Activated CD4-positive, alpha-beta T cell treated with anti-CD3 and anti-CD28 coated beads, Interleukin-2, amount 10 ng/mL, durations not matched to agents 7 days and 5 days (primary cell): ENCODE measurements at places on chromosomes 5 and 9. TPM values are rescaled to one million over a fixed set of nuclear protein-coding genes. Genes with fewer than 3 reads are reported as not detected.

Gene PCDHB3
- total RNA-seq = not detected

Gene TMEM203
- 28.5 TPM for total RNA-seq

Gene AGXT2
- not detected for total RNA-seq

DNA sequence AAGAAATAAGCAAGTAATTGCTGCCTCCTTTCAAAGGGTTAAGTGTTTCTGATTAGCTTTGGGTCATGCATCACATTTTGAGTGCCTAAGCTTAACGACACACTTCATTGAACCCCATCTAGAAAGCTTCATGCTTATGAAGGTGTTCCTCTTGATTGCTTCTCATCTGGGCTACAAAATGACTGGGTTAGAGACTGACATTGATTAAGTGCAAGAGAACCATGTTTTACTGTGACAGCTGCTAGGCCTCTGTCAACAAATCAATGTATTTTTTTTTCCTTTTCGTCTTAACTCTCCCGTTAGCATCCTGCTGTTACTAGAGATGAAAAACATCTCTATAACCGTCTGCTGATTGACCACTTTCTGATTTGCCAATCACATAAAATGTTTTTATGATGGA, 725.0 kb downstream of the TLE1 start:
- no peak overlapping the region for H3K27ac ChIP-seq
- no peaks in the 10 kb centered on the region for H3K36me3 ChIP-seq
- H3K4me1 ChIP-seq = no peaks in the 10 kb centered on the region
- DNase-seq = no peak
- no peak overlapping the region for H3K4me3 ChIP-seq
- H3K27me3 ChIP-seq = no peaks in the 10 kb centered on the region

DNA sequence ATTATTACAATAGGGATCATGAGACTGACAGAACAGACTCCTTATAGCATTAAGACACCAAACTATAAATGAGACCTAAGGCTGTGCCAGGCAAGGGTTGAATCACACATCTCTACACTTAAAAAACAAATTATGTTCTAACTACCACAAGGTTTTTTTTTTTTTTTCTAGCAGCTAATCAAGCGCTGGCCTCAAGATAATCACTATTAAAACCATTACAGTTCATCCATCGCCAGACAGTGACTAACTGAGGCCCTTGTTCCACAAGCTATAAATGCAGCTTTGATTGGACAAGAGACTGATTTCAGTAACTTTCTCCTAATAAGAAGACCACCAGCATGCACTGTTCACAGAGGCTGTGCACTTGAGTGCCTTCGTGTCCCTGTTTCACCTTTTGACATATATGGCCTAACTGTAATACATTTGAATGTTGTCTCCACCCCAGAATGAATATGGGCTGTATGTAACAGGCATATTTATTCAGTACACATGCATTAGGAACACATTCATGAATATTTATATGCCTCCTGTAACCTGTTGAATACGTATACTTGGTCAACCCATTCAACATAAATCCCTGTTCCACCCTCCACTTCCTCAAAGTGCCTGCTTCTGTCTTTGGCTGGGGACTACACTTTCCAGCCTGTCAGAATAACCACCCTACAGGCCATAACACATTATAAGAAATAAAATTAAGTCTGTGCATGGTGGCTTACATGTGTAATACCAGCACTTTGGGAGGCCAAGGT, 22.8 kb upstream of the ZNF131 start:
- peaks cover 9% of the 10 kb centered on the region for H3K4me1 ChIP-seq
- no peak overlapping the region for H3K4me3 ChIP-seq
